DMS 273 treated with DMSO at 0.1 percent for 48 hours (cell line): ENCODE measurements at places on chromosomes 2 and 18.

DNA sequence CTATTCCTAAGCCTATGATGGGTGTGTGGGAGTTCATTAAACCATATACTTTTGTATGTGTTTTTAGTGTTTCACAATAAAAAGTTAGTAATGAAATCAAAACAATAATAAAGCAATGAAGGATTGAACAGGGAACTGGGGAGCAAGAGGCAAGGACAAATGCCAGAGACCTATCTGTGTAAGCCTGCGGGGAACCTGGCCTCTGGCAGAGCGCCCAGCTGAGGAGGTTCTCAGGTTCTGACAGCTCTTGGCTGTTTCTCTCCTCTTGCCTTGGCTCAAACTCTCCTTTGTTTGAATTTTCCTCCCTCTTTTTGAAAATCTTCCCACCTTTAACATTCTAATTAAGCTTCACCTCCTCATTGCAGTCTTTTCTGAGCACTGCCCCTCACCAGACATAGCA, 200.0 kb upstream of the NCKAP5 start:
- DNase-seq, result no peak

DNA sequence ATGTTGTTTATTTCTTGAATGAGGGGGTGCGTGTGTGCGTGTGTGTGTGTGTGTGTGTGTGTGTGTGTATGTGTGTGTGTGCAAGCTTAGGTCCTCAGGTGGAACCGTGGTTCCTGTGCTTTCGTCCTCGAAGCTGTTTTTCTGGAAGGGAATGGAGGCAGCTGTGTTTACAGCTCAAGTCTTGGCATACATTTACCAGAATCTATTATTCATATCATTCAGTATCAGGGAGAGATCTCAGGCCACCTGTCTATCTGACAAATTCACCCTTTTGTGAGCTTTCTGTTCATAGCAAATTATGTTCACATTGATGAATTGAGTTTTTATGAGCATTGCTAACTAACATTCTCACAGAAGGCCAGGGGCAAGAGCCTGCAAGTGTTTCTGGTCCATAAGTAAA, 550.4 kb downstream of the ARHGAP15 start:
- peak; percentile 76 for DNase-seq

DNA sequence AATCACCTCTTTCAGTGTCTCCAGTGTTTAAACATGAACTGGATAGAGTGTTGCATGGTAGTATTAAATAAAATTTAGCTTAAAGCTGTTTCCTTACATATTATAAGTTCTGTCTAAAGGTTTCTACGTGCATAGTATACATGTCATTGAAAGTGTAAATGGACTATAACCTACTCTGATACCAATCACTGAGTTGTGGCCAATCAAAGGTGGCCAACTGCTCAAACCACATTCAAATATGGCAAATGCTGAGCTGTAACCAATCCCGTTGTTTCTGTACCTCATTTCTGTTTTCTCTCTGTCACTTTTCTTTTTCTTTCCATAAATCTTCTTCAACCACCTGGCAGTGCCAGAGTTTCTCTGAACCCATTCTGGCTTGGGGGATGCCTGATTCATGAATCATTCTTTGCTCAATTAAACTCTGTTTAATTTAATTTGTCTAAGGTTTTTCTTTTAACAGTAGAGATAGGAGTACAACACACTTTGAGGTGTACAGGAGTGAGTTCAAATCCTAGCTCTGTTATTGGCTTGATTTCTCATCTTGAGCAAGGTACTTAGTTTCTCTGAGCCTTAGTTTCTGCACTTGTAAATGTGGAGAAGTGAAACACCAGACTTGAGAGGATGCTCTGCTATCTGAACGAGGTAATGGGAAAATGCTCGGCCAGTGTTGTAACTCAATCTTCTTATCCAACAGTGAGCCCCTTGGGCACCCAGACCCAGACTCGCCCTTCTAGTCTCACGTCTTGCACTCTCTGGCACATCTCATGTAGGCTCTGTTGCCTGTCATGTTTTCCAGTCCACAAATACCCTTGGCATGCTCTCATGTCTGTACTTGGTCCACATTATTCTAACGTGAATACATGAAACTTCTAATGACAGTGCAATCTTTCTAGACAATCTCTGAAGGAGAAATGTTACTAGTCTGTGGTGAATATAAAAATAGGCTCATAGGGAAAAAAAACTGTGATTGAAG, 228.0 kb downstream of the PIK3C3 start:
- DNase-seq, result no peak

GRCh38 chr18:48575658-48576456, 37.0 kb downstream of the CTIF start:
- DNase-seq, result no peak

DNA sequence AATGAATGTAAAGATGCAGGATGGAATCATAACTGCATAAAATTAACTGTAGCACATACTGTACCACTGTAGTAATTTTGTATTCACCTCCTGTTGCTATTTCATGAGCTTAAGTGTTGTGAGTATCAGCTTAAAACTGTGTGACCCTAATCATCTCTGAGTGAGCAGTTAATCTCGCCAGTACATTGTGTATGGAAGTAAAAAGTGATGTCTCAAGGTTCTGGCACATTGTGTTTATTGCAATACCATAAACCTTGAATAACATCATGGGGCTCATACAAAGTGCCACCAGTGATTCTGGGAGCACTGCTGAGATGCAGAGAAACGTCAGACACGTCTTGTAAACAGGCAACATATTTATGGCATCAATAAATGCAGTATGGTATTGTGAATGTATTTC, 124.5 kb downstream of the PMAIP1 start:
- DNase-seq, result no peak

DNA sequence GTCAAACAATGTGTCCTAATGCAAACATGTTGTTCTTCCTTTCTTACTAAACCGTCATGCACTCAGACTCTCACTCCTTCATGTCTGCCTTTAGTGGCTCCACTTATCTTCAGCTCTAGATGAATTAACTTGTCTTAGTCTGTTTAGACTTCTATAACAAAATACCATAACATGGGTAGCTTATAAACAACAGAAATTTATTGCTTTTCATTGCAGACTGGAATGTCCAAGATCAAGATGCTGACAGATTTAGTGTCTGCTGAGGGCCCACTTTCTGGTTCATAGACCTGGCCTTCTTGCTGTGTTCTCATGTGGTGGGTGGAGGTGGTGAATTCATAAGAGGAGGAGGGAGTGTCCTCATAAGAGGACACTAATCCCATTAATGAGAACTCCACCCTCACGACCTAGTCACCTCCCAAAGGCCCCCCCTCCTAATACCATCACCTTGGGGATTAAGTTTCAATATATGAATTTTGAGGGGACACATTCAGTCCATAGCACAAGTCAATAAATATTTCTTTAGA, 32.3 kb downstream of the RALBP1 start:
- no peak for DNase-seq

- DNase-seq, result peak; percentile 17
Measured at GRCh38 chr2:197675711-197676188, 363 bp upstream of the RFTN2 start.

DNA sequence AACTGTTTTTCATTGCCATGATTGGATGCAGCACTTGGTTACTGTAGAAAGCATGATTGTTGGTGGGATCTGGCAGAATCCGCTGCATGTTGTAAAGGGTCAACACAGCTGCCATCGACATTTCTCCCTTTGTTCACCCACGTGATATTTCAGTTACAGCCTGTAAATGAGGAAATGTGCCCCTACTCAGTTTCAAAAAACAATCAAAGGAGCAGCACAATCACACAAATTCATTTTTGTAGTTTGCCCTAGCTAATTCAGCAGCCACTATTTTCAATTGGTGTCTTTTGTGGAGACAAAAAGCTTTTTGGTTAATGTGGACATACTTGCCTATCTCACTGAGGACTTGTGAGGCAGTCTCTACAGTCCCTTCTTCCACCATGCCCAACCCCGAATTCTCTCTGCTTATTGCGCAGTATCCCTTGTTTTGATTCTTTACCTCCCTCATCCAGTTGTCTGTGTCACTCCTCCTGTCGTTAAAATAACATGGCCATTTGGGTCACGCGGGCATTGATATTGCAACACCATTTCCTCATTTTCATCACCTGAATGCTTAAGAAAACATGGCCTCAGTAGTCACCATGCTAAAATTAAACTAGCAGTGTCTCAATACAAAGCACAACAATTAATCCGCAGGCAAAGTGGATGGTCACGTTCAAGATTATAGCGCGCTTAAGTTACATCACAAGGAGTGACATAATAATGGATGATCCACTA, 6.4 kb upstream of the PROC start:
- DNase-seq, result peak; percentile 33

GRCh38 chr2:16167870-16168426, 227.6 kb downstream of the MYCN start:
- DNase-seq, result no peak

DNA sequence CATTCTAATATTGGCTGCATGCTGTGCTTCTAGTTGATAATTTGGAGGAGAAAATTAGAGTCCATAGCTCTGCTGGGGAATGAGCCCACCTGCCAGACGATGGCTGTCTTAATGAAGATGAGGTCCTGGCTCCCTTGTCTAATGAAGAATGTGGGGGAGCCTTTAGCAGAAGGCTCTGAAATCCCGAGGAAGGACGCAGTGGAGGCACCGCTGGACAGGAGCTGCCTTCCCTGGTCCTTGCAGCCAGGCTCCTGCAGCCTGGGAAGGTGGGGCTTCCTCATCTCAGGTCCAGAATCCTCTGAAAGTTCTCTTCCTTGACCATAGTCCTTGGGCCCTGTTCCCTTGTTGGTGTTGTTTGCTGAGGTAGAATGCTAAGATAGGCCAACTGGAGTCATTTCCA, 208.3 kb downstream of the AGAP1 start:
- DNase-seq, result no peak

DNA sequence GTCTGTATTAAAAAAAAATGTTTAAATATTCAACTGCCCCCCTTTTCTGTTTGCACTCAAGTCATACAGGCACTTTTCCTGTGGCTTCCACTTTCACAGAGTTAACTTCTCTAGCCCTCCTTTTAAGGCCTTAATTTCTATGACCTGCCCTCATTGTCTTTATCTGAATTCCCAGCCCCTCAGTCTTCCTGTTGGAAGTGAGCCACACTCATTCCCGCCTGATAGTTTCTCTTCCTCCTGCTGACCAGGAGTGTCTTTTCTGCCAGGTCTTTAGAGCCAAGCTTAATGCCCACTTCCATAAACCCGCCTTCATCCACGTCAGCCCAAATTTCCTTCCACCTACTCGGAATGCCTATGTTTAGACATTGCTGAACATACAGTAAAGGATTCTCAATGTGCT, 10.5 kb downstream of the COPS8 start:
- no peak for DNase-seq

- DNase-seq, result no peak
Measured at GRCh38 chr2:234444893-234445292, 52.0 kb downstream of the ARL4C start.

- no peak for DNase-seq
Measured at GRCh38 chr18:21085579-21086166, 25.9 kb downstream of the ROCK1 start.

DNA sequence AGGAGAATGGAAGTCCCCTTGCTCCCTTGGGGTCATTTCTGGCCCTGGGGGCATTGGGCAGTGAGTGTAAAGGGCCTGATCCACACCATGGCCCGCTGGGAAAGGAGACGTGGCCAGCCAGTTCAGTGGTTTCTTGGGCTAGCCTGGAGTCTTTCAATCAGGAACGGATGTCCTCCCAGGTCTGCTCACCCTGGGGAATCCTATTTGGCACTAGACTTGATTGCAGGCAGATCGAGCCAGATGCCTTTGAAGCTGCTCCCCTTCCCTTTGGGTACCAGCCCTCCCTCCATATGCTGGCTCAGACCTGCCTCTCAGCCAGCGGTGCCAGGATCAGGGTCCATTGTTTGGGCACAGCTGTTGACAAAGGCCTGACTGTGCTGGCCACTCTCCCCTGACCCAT, 11.0 kb downstream of the FBLN7 start:
- DNase-seq, result no peak

GRCh38 chr2:165081276-165081675, 122.6 kb downstream of the SCN3A start:
- no peak for DNase-seq

DNA sequence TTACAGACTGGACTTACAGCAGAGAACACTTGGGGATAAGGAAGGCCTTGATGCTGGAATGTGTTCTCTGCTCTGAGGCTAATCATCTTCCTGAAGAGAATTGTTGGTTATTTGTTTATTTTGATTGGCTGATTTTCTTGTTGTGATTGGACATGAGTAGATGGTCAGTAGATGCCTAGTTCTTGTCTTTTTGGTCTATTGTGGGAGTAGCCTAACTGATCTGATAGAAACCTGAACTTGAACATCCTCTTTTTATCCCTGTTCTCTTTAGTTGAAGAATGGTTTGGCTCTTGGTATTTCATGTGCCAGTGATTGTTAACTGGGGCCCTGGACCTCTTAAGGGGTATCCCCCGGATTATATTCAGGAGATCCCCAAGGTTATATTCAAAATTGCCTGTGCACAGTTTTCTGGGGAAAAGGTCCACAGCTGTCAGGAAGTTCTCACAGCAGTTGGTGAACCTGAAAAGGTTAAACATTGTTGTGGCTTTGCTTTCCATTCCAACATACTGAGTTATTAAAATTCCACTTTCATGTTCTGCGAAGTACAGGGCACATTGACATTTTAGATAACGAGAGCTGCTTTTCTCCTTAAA, 13.6 kb downstream of the TWSG1 start:
- DNase-seq, result no peak

DNA sequence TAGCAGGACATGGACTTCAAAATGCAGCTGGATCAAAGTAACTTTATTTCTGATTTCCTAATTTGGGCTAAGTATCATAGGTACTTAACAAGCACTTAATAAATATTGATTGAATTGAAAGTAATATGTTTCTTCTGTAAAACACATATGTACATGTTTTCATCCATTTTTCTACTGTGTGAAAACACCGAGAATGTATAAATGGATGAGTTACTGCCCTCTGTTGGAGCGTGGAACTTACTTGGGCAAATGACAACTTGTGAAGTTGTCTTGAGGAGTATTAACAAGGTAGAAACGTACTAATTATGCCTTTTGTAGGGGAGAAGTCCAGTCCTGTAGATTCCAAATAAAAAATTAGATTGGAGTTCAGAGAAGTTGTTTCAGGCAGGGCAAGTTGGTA, 87.2 kb downstream of the PHLPP1 start:
- DNase-seq, result no peak

DNA sequence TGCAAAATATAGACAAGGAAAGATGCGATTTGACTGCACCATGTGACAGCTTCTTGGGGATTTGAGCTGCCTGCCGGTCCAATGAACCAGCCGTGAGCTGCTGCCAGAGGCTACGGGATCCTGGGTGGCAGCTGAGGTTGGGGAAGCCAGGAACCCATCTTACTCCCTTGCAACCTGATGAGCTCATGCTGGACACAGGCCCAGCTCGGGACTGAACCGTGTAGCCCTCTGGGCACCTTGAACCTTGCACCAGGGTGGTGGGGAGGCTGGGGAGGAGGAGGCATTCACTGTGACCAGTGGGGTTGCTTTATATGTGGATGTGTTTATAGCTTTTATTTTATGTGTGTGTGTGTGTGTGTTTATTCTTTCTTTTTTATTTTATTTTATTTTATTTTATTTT, 9.1 kb downstream of the ALPI start:
- no peak for DNase-seq
